ENCODE measurements at places on chromosomes 4 and X.

DNA sequence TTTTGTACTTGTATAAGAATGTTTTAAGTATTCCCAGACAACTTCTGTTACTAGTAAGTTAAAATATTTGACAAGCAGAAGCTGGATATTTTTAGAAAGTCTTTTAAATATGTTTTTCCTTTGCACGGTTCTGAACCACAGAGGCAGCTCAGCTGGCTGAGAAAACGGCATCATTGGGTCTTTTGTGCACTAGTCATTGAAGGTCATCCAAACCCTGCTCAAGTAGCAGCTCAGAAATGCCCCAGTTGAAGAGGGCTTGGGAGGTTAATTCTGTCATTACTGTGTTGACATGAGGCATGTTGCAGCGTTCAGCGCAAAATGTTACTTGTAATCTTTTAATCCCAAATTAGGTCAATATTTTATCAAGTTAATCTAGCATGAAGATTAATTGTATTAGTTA lies 383.7 kb upstream of the FAM241A start:
- no peak for DNase-seq

GRCh38 chr4:6619466-6620255 lies 20.8 kb upstream of the MRFAP1 start:
- no peak for DNase-seq

GRCh38 chr4:154035341-154035740 lies 246.5 kb upstream of the SFRP2 start:
- DNase-seq: no peak

GRCh38 chrX:54045563-54046228 lies 1.4 kb upstream of the PHF8 start:
- no peak for DNase-seq

- DNase-seq: no peak
Measured at GRCh38 chr4:138897811-138898226, 117.8 kb upstream of the NOCT start.

DNA sequence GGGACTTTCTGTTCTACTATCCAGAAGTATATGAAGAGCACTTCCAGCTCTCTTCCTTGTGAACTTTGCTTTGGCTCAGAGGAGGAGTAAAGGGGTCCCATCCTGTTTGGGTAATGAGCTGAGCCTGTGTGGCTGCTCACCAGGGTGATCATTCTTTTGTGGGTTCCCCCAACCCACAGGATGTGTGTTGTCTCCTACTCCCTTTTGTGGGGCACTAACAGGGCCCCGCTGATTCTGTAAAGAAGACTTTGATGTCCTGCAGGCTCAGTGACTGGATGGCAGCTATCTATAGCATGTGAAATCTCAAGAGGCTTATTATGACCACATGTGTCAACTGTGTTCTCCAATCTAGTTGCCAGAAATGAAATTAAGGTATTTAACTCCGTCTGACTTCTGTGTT lies 40.8 kb downstream of the ZNF518B start:
- DNase-seq: no peak

- no peak for DNase-seq
Measured at GRCh38 chrX:12026481-12026880, 111.8 kb upstream of the FRMPD4 start.

DNA sequence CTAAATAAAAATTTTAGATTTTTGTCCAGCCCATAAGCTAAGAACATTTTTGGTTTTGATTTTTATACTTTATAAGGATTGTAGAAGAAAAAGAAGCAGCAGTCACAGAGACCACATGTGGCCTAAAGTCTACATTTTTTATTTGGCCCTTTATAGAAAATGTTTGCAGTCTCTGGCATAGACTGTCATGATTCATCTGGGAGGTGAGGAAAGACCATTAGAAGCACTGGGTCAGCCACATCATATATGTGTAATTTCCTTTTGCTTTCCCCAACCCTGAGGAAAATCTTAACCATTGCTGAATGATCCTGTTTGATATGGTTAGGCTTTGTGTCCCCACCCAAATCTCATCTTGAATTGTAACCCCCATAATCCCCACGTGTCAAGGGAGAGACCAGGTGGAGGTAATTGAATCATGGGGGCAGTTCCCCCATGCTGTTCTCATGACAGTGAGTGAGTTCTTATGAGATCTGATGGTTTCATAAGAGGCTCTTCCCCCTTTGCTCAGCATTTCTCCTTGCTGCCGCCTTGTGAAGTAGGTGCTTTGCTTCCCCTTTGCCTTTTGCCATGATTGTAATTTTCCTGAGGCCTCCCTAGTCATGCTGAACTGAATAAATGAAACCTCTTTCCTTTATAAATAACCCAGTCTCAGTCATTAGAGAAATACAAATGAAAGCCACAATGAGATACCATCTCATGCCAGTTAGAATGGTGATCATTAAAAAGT lies 12.1 kb upstream of the COPS4 start:
- no peak for DNase-seq

DNA sequence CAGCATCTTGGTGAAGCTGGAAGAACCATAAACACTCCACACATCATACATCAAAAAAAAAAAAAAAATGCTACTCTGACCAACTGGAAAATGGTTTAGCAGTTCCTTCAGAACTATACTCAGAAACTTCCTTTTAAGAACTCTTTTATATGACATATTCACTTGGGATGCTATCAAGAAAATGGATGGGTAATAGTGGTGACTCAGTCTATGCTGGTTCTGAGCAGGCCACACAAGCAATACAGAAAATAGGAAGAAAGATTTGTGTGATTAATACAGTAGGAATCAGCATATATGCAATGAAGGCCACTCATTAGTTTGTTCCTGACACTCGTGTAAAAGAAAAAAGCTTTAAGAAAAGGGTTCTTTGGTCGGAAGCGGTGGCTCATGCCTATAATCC lies 123.5 kb upstream of the FAT4 start:
- DNase-seq: no peak

DNA sequence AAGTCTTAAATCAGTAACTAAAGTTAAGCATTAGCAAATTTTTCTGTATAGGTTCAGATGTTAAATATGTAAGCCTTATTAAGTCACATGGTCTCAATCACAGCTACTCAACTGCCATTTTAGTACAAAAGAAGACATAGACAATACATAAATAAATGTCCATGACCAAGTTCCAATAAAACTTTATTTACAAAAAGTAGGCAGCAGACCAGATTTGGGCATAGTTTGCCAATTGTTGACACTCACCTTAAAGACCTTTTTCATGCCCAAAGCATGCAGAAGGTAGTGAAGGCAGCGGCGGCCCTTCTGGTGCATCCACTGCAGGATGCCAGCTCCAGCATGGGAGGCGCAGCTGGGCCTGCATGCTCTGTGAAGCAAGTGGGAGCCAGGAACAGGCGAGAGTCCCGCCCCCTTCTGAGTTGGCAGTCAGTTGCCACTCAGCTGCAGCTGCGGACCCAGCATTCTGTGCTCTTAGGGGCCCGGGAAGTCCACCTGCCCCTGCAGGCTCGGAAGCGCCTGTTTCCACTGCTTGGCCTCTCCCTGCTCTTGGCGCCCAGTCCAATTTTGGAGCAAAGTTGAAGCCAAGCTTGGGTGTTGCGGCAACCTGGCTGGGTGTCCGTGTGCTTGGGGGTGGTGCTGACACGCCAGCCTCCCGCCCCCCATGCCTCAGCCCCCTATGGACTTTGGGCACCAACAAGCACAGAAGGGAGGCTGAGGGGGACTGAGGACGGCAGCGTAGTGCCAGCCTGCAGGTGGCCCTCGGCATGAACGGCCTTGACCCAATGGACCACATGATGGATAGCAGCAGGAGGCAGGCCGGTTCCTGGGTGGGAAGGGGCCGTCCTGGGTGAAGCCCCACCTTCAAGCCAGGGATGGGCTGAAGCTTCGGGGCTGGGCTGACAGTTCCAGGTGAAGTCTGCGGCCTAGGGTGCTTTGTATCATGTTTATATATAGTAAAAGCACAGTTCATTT lies 42.4 kb upstream of the PABPC4L start:
- DNase-seq: no peak

GRCh38 chr4:38842994-38843393 lies 13.6 kb downstream of the TLR6 start:
- DNase-seq: no peak

- DNase-seq: no peak
Measured at GRCh38 chr4:162682651-162683050, 484.0 kb downstream of the NAF1 start.

- DNase-seq: no peak
Measured at GRCh38 chrX:31124536-31124935, 52.7 kb upstream of the FTHL17 start.

GRCh38 chrX:69365349-69365748 lies 138.8 kb upstream of the NALF2 start:
- no peak for DNase-seq

- no peak for DNase-seq
Measured at GRCh38 chrX:131762802-131763234, 218.9 kb downstream of the OR13H1 start.

GRCh38 chr4:48222491-48222890 lies 47.1 kb downstream of the TEC start:
- DNase-seq: no peak

DNA sequence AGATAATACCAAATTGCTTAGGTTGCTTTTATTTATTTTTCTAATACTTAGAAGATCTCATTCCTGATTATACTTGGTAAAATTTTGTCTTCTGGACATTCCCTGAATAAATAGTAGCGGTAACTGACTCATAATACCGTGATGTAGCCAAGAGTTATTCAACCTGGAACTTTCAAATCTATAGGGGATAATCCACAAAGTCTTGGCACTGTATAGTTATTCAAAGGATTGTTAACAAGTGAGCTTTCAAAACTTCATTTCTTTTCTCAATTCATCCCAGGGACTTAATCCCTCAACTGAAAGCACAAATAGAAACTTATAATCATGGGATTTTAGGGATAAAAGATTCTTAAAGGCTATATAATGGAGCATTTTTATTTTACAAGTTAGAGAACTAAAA lies 1383.3 kb downstream of the FAM133A start:
- no peak for DNase-seq

DNA sequence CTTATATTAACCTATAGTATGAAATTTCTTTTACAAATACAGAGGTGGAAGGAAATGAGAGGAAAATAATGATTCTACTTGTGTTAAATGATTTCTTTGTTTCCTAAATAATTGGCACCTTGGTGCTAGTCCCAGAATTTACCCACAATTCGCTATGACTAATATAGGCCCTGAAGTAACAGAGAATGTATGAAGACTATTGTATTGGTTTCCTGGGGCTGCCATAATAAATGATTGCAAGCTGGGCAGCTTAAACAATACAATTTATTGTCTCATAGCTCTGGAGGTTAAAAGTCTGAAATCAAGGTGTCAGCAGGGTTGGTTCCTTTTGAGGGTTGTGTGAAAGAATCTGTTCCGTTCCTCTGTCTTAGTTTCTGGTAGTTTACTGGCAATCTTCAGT lies 74.8 kb upstream of the GPRIN3 start:
- no peak for DNase-seq

DNA sequence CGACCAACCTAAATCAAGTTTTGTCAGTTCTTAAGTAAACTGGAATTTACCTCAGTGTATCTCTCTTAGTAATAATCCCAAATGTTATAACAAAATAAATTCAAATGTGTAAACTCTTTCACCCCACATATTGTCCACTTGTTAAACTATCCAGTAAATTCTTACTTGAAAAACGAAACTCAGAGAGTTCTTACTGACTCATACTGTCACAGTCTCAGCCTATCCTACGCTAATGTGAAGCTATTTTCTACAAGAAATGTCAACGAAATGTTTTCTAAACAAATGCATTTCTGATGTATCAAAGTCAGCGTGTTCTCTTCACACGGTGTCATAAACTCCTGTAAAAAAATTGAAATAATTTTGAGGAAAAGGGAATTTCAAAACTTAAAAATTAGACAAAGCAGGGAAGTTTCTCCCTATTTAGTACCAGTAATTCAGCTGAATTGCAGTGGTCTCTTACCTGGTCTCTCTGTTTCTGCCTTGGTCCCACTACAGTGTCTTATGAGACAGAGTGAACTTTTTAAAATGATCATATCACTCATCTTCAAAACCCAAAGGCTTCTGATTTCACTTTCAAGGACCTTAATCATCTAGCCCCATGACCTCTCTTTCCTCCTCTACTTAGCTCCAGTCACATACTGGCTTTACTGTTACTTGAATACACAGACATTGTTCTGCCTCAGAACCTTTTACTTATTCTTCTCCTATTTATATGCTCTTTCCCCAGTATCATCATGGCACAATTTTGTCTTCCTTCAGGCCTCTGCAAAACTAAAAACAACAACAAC lies 63.3 kb downstream of the DCAF8L1 start:
- no peak for DNase-seq

DNA sequence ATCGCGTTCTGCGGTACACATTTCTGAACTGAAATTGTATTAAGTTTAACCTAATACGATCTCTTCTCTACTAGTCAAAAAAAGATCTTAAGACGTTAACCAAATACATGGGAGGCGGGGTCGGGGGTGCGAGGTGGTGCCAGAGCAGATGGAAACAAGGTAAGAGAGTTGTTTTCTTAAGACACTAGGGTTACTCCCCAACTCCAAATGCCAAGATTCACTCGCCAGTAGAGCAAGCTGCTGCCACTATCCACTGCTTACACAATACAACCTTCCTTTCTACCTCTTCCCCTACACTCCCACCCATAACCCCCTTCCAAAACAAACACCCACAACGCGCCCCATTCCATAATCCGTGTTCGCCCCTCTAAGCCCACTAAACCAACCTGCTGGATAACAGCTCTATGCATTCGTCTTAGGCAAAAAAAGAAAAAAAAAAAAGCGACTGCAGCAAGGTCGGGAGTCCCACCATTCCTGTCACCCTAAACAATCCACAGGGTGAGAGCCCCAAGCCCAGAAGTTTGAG lies 1.3 kb downstream of the LCORL start:
- DNase-seq: peak; percentile 46
